ENCODE measurements at places on chromosomes 3 and 15.

DNA sequence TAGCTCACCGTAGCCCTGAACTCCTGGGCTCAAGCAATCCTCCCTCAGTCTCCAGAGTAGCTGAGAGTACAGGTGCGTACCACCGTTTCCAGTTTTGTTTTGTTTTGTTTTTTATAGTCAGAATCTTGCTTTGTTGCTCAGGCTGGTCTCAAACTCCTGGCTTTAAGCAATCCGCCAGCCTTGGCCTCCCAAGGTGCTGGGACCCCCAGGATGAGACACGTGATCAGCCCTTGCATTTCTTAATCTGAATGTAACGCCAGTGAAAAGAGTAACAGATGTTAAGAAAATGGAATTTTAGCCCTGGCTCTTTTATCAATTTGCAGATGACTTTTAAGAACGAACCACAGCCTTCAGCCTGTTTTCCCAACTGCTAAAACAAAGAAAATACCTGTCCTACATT is 451.3 kb downstream of the SHQ1 start:
- DNase-seq, result no peak

DNA sequence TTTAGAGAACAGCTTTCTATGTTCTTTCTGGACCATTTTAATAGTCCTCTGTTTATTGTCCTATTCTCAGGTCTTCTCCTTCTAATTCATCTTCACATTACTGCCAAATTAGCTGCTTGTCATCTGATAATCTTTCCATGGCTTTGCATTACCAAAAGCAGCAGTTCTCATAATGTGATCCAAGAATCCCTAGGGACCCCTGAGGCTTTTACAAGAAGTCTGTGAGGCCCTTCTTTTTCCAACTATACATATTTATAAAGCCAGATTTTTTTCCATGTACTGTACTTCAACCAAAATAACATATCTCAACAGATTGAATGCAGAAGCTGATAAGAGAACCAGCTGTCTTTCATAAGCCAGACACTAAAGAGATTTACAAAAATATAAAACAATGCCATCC is 162.5 kb upstream of the BFSP2 start:
- no peak for DNase-seq

GRCh38 chr3:46484911-46485778 is 12.6 kb upstream of the RTP3 start:
- no peak for DNase-seq

DNA sequence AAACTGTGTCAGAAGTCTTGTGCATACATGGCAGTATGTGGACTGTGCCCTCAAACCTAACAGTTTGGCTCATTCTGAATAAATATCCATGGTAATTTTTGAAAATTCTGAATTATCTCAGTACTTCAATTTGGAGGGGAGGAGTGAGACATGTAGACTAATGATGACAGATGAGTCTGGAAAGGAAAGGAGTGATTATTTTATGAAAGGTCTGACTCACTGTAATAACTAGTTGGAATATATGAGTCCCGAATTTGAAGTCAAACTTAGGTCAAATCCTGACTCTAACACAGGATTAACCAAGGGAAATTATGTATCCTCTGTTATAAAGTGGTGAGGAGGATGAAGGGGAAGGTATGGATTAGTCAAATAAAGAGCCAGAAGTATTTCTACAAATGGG is 38.6 kb downstream of the SUCNR1 start:
- no peak for DNase-seq

- no peak for DNase-seq
Measured at GRCh38 chr3:36409862-36410261, 29.6 kb downstream of the STAC start.

DNA sequence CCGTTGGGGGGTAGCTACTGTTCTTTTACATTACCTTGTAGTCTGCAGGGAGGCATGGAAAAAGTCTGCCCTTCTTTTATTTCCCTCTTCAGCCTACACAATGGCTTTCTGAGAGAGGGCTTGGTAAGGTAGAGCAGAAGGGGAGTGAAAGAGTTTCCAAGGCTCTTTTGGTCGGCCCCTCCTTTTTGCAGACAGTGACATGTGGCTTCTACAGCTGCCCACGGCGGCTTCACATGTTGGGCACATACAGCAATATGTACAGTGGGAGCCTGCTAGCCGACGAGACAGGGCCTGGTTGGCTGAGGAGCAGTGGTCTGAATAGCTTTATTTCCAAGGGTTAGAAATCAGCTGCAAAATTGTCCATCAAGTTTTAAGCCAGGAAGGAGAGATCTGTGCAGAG is 4.0 kb downstream of the INAFM2 start:
- no peak for DNase-seq

DNA sequence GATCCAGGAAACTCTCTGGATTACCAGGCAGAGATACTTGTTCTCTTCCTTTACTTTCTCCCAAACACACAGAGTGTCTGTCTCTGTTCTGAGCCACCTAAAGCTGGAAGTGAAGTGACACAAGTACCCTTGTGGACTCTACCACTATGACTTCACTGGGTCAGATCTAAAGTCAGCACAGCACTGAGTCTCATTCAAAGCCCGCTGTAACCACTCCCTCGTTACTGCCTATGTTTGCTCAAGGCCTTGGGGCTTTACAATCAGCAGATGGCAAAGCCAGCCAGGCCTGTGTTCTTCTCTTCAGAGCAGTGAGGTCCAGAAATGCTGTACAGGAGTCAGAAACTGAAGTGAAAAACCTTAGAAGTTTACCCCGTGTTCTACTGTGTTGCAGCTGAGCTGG is 588.3 kb upstream of the SEMA6D start:
- no peak for DNase-seq

DNA sequence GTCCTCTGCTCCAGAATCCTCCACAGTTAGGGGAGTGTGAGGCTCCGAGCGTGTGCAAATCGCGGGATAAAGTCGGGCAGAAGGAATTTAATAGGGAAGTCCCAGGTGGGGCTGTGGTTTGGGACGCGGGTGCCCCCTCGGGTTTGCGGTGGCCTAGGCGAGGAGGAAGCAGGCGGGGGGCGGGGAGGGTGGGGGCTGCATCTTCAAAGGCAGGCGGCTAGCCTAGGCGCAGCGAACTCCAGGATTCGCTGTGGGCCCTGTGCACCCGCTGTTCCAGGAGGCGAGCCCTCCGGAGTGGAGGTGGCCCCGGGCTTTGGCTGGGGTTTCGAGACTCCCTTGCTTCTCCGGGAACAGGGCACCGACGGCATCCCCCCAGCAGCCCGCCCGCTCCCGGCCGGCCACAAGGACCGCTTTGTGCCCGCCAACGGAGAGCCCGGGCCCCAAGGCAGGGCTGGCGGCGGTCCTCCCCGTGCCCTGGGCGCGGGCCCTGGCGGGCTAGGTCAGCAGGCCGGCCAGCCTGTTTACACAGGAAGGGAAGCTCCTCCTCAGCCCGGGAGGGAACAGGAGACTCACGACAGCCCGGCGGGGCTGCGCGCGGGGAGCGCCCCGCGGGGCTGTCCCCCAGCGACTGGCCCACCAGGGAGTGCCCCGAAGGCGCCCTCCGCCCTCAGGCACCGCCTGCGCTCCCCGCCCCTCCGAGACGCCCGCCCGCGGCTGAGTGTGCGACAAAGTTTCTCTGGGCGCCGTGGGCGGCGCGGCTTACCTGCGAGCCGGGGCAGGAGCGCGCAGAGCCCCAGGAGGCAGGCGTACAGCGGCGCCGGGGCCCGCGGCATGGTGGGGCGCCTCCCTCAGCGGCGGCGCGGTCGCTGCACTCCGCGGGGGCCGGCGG is 753 bp downstream of the ITGB5 start:
- no peak for DNase-seq
